ENCODE measurements at places on chromosomes 13 and 19.

DNA sequence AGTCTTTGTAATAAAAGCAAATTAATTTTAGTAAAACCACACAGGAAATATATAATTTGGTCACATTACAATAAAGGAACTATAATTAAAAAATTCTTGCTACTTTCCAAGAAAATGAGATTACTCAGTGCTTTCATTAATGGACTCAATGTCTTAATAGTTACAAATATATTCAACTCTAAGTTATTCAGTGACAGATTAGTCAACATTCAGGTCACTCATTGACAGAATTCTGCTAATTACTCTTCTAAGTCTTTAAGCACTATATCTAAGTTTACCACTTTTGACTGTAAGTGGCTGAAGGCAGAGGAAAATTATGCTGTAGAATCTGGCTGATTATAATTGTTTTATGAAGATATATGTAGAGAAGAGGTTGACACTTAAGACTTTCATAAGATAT lies 1365.0 kb downstream of the EFNB2 start:
- DNase-seq = no peak

DNA sequence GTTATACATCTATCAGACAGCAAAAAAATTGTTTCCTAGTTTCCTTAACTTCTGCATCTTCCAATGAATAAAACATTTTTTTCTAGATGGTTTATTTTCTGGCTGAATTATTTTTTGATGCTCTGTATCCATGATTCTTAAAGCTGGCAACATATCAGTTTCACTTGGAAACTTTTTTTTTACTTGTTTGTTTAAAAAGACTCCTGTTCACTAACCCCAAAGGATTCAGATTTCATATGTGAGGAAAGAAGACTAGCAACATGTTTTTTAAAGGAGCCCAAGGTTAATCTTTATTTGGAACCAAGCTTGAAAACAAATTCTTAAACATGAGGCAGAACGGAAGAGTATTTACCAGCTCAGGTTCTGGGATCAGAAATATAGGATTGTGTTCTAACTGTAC lies 632.3 kb downstream of the SLITRK6 start:
- DNase-seq = no peak

DNA sequence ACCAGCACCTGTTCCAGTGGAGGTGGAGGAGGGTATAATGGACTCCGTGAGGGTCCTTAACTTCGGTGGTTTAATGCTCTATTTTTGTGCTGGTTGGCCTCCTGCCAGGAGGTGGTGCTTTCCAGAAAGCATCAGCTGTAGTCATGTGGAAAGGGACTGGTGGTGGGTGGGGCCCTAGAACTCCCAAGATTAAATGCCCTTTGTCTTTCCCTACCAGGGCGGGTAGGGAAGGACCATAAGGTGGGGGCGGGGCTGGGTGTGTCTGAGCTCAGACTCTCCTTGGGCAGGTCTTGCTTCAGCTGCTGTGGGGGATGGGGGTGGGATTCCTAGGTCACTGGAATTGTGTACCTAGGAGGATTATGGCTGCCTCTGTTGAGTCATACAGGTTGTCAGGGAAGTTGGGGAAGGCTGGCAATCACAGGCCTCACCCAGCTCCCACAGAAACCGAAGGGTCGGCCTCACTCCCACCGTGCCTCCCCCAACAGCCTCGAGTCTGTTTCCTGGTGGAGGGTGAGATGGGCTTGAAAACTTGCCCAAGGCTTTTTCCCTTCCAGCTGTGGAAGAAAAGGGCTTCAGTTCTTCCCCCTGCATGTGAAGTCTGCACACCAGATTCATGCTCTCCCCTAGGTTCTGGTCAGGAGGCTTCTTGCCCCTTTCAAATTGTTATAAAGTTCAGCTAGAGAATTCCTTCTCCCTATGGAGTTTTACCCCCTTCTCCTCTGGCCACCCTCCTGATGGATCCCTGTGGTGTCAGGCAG lies 60.3 kb upstream of the CLDN10 start:
- DNase-seq = no peak

DNA sequence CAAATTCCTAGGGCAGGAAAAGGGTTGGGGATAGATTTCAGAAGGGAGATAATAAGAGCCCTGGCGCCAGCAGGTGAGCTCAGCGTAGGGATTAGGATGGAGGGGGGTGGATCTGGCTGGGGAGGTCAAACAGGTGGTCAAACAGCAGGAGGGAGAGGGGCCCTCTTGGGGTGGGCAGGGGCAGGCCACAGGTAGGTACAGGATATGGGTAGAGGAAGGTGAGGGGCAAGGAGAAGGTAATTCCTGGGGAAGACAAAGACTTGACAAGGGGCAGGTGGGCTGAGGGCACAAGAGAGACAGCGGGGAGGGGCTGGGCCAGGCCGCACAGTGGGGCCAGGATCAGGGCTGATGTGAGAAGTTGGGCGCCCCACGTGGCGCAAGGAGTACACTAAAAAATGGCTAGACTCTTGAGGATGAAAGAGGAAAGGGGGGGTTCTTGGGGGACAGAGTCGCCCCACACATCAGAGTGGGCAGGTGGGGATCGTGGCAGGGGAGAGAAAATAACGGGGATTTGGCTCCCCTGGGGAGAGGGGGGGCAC lies 713 bp downstream of the KRI1 start:
- DNase-seq = peak; percentile 60

Measured in CD4-positive, alpha-beta T cell treated with Interleukin-2 at 100 ng/mL for 4 hours (primary cell).